ENCODE measurements at places on chromosomes 7 and 10. TPM values are rescaled to one million over a fixed set of nuclear protein-coding genes. Genes with fewer than 3 reads are reported as not detected.

DNA sequence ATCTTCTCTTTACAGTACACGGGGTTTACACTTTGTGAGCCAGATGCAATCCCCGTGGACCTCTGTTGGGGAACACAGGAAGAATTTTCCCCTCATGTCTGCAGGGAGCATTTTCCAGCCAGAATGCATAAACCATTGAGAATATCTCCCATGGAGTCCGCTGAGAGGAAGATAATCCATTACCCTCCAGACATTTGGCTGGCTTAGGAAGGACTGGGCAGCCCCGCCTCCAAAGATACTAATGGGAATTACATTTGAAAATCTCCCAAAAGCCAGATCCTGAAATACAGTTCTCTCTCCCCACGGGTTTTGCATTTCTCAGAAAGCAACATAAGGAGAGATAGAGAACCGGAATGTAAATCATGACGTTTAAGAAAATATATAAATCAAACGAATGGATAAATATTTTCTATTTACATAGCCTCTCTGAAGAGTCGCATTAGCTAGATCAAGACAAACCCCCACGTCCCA lies 53.5 kb downstream of the TRIL start:
- ATAC-seq: no peak

PON3 gene
- 2.0 TPM for total RNA-seq

- no peak for ATAC-seq
Measured at GRCh38 chr7:126979722-126980121, 273.0 kb downstream of the GRM8 start.

TCF7L2 gene
- 10.8 TPM for total RNA-seq

GRCh38 chr10:11573497-11573896 lies 38.0 kb downstream of the USP6NL start:
- no peak for ATAC-seq

- no peak for ATAC-seq
Measured at GRCh38 chr7:158266426-158266816, 321.2 kb downstream of the PTPRN2 start.

DNA sequence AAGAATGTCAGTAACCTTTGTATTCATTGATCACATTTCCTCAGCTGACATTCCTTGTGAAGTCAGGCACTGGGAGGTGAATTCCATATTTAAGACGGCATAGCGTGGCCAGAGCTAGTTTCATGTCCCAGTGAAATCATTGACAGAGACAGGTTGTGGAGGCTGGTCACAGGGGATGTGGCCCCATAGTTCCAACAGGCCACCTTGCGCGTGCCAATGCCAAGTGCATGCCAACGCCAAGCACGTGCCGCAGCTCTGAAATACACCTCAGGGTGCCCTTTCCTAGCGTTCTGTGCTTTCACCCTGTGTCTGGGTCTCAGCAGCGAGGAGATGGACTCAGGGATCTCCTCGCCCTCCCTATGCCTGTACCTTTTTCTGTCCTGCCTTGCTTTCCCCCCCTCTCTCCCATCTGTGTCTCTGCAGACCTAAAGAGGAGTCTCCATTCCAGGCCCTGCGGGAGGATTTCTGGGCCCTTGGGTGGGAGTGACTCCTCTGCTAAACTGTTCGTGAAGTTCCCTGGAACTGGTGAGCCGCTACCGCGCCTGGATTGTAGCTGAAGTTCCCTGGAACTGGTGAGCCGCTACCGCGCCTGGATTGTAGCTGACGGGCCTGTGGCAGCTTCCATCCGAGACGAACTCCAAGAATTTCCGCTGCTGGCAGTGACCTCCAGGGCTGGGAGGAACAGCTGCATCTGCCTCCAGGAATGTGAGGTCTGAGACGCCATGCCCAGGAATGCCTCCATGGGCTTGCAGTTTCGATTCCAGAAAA lies 19.7 kb downstream of the AQP1 start:
- no peak for ATAC-seq

GRCh38 chr7:115273139-115273772 lies 351.4 kb downstream of the MDFIC start:
- no peak for ATAC-seq

- no peak for ATAC-seq
Measured at GRCh38 chr10:24439935-24440334, 231.0 kb downstream of the KIAA1217 start.

DNA sequence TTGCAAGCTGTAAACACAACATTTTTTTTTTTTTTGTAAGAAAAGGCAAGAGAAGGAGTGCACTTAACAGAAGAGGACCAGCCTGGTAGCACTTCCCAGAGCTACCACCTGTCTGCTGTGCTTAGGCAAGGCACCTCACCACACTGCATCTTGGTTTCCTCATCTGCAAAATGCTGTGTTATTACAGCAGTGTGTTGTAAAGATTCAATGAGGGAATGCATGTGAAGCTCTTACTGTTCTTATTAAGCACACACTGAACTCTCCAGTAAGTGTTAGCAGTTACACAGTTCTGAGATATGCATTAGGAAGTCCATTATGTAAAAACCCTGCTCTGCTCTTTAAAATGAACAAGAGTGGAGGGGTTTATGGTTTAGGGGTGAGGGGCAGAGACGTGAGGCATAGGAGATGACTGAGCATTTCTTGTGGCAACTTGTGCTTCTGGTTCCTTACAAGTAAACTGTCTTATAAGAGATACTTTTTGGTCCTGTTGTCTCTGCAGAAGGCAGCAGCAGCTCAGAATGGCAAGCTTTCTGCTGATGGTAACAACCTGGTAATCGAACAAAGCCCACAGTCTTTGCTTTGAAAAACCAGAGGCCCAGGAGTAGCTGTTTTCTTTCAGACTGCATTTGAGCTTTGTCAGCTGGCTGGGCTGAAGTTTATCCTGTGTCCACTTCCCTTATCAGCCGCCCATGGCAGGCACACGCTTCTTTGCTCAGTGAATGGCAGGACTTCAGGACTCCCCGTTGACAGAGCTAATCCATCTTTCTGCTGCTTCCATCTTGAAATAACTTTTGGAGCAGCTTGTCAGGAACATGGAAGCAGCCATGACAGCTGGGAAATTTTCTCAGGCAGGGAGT lies 98.8 kb upstream of the BMPER start:
- ATAC-seq: no peak

UBE2H gene
- total RNA-seq: 98.3 TPM

HPSE2 gene
- 0.20 TPM for total RNA-seq

SAP25 gene
- total RNA-seq: 0.32 TPM

ASIC3 gene
- 0.52 TPM for total RNA-seq

- no peak for ATAC-seq
Measured at GRCh38 chr7:84624927-84625326, 430.3 kb upstream of the SEMA3A start.

DNA sequence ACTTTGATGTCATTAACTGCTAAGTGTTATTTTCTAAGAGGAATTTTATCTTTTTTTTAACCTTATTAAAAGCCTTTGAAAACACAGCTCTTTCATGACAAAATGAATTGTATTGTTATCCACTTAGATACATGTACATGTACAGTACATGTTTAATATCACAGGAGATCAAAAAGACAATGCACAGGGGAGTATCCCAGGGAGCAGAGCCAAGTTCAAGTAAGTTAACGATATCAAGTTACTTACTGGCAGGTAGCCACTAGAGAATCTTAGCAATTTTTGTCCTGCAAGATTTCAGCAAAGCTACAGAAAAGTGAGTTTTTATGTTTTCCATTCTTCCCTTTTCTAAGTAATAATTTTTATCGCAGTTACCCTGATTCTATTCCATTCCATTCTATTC lies 33.9 kb upstream of the ARL4A start:
- no peak for ATAC-seq

DNA sequence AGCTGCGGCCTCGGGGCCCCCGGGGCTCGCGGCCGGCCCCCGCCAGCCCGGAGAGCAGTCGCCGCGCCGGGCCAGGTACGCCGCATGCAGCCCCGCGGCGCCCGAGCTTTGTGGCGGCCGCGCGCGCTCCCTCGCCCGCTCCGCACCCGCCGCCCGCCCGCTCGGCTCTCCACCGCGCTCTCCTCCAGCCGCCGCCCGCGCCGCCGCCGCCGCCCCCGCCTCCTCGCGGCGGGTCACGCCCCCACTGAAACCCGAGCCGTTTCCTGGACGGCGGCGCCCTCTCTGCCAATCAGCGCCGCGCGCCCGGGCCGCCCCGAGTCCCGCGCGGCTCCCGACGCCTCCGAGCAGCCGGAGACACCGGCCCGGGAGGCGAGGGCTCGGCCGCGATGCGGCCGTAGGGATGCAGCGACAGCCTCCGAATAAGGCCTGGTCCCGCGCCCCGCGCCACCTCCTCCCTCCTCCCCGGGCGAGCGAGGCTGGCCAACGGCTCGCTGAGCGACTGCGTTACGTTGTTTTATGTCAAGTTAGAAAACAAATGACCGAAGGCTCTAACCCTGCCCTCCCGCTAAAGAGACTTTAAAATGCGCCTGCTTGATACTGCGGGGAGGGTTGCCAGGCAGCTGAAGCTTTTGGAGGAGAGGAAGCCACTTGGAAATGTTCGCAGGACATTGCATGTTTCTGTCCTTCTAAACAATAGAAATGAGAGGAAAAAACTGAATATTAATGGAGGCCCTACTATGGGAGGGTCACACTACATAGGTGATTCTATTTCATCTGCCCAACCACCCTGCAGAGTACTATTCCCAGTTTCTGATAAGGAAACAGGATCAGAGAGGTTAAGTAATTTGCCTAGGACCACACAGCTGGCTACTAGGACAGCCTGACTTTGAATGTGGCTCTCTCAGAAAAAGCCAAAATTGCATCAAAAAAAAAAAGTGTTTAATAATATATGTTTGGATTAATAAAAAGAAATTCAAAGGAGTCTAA lies at the start of gene FGFR2:
Gene FGFR2 (minus strand): TSS at position 182 of the 987 bp plus-strand sequence. CDS start 4,627 bp downstream, outside the sequence.
- peak; percentile 93 for ATAC-seq

DNA sequence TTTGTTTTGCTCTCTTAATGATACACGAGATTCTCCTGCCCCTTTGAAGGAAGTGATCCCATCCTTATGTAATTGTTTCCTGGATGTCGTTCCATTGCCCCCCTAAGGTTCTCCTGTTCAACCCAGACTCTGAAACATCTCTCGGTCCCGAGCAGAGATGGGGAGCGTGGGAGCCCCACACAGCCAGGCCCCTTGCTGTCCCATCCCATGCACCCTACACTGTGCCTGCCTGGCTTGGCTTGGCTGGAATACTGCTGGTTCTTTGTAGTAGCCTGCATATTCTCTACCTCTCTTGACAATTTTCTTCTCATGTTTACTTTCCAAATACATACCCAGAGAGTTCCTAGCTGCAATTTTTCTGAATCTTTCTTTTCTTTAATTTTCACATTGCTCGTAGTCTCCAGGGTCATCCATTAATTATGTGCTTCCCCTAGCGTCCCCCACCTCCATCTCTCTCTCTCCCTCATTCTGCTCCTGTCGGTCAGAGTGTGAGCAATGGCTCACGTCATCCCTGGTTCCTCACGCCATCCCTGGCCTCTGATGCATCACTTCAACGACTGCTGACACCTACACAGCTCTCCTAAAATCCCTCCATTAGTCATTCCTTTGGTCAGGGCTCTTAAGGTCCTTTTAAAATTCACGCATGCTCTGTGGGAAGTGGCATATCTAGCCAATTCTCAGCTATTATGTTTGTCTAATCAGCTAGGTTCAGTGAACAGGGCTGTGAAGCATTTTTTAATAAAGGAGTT lies 32.5 kb upstream of the GPR158 start:
- no peak for ATAC-seq

DNA sequence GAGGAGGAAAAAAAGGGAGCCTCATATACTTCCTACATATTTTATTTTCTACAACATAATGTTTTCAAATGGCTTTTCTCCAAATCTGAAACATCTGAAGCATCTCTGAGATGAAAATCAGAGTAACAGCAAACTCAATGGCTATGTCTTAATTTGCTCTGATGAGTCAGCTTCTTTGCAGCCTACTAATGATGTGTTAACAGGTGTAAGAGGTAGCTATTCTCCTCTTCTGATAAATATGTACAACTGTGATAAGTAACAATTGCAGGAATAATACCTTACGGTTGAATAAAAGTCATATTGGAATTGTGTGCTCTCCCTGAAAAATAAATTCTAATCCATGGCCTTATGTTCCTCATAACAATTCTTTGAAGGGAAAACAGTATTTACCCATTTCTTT lies 45.2 kb downstream of the GNAT3 start:
- no peak for ATAC-seq

TAS2R5 gene
- 1.0 TPM for total RNA-seq

PRPS1L1 gene
- total RNA-seq: not detected

- ATAC-seq: peak; percentile 95
Measured at GRCh38 chr7:30225863-30226613, 58.4 kb upstream of the ZNRF2 start.

DNA sequence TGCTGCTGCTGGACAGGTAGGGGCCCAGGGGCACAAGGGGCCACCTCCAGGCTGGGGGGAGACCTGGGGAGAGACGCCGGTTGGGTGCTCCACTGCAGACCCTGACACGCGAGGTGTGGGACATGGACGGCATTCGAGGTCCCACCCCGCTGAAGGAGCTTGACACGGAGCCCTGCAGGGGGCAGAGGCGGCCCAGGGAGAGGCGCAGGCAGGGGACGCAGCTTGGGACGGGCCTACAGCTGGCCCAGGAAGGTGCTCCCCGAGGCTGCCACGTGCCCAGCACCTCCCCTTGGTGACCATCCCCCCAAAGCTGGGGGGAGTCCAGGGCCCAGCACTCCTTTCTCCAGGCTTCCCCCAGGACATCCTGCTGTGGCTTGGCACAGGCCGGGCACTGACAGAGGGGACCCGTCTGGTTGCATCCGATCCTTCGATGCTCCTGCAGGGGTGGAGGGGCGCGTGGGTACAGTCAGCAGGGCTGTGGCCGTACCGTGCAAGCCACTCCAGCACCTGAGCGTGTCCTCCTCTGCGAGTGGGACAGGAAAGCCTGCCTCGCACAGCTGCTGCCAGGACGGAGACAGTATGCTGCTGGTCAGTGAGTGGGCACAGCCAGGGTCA lies 174.4 kb downstream of the ELFN1 start:
- ATAC-seq: no peak

SMO gene
- total RNA-seq: 7.1 TPM

- no peak for ATAC-seq
Measured at GRCh38 chr7:27203964-27204594, 4.2 kb upstream of the HOXA13 start.

CH25H gene
- total RNA-seq: 4.8 TPM

ELFN1 gene
- 0.68 TPM for total RNA-seq

GBX1 gene
- total RNA-seq: not detected

DNA sequence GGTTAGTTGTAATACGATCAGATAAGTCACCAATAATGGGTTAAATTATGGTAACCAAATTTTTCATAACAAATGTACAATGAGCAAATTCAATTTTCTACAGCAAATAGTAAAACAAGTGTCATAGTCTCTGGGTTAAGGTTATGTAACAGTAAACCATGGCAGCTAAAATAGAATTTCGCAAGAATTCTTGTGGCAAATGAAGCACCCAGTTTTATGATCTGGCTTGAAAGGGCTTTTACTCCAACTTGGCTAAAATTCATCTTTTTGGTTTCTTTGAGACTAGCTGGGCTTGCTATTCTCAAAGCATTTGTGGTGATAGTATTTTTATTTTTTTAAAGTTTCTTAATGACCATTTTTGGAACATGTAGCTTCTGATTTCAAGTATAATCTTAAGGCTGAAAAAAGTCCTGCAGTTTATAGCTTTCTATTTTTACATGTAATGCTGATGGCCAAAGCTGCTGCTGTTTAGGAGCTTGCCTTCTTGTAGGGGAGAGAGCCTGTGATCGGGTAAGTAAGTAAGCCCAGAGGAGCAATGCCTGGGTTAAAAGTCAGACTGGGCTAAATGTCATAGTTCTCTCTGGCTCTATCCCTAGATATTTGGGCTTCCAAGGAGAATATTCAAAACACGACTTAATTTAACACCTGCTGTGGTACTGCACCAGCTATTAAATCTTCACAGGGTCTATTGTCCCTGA lies 55.5 kb upstream of the SYPL1 start:
- ATAC-seq: no peak

PTPRZ1 gene
- 56.2 TPM for total RNA-seq

C10orf105 gene
- not detected for total RNA-seq

CALHM1 gene
- total RNA-seq: 0.04 TPM

CASD1 gene
- 6.8 TPM for total RNA-seq

Measured in esophagus mucosa (tissue), 1 donor.